ENCODE measurements at places on chromosomes 6 and 20.

GRCh38 chr20:58718729-58719128 is 26.1 kb downstream of the NPEPL1 start:
- DNase-seq = peak; percentile 15

GRCh38 chr20:33881989-33882388 is 70.8 kb downstream of the CHMP4B start:
- DNase-seq = no peak

DNA sequence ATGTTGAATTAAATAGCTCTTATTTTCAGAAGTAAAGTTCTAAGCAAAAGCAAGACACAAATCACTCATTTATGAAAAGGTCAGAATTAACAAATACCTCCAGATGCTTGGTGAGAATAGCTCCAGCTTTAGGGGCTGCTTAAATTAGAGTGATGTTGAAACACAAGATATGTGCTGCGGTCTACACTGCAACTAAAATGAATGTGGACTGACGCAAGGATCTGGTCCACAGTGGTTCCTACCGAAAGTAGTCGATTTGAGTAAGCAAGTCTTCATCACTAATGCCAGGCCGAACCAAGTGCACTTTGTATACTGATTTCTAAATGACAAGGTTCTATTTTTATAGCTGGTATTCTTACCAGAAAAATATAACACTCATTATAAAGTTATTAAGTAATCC is 96.3 kb downstream of the PRDM1 start:
- peak; percentile 44 for DNase-seq

DNA sequence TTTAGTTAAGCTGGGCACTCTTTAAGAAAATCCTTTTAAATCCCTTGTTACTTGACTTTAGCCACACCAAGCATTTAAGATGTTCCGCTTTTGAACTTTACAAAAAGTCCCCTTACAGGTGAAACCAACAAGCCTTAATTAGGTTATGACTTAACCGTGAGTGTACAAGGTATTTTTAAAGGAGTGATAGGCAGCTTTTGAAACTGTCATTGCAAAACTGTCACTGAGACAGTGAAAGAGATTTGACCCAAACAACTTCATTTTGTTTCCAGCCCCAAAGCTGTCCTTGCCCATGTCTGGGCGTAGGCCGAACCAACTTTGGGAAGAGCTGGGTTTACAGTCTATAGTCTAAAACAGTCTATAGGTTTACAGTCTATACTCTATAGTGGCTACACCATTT is 305.4 kb downstream of the FARS2 start:
- no peak for DNase-seq
